ENCODE measurements at places on chromosomes 2 and 18.

DNA sequence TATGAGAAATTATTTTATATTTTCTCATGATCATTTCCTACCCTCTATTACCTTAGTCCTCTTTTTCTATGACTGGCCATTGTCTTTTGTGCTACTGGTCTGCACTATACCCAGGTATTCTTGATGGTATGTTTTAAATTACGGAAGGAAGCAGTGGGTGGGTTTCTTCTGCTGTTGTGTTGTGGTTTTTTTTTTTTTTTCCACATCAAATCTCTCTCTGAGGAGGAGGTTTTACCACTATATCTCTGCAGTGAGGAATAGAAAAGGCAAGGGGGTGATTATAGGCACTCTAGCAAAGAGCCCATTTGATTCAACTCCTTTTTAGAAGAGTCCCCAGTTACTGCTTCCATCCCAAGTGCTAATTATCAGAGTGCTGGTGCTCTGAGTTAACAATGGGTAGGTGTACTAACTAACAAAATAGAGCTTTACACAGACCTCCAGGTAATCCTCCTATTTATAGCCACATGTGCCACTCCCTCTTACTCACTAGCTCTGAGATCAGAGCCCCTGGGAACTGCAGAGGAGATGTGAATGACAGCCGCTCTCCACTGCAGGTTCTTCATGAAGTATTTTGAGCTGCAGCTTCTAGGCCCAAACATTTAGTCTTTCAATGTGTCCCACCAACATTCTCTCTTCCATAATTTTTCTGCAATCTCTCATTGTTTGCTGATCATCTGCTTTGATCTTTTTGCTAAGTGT lies 301.6 kb upstream of the GULP1 start:
- DNase-seq: no peak

- DNase-seq: no peak
Observed at GRCh38 chr18:31596081-31596872, 4.6 kb downstream of the TTR start.

DNA sequence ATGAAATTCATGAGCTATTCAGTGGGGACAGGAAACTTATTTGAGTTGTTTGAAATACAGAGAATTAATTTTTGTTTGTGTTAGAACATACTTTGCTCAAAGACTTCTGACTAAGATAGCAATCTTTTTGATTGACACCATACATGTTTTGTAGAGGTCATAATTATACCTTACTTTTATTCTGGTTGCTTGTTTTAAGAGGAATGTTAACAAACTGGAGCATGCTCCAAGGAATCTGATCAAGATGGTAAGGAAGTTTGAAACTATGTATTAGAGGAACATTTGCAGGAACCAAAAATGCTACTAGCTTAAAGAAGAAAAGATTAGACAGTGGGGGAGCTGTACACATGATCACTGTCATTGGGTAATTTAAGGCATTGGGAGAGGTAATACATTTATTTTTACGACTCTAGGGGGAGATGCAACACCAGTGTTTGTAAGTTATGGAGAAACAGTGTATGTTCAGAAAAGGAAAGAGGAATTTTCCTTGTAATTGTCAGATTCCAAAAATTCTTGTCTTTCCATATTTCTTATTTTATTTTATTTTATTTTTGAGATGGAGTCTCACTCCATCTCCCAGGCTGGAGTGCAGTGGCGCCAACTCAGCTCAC lies 8.0 kb downstream of the AGFG1 start:
- no peak for DNase-seq

- DNase-seq: no peak
Observed at GRCh38 chr2:52608030-52608429, 1159.6 kb upstream of the CHAC2 start.

GRCh38 chr2:215870986-215871385 lies 142.4 kb downstream of the MREG start:
- DNase-seq: no peak

DNA sequence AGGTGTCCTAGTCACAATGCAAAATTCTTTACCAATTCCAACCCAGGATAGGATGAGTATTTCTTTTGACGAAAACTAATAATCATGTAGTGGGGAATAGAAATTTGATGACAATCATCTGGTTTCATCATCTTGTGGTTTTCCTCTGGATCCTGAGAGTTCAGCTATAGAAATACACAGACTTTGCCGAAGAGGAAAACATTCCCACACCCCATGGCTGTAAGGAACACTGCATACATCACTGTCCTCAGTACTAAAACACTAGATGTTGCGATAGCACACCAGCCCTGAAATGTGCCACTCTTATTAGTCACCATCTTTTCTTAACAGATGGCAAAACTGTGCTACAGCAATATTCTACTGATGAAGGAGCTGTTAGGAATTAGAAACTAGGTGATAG lies 29.4 kb downstream of the CERKL start:
- no peak for DNase-seq

DNA sequence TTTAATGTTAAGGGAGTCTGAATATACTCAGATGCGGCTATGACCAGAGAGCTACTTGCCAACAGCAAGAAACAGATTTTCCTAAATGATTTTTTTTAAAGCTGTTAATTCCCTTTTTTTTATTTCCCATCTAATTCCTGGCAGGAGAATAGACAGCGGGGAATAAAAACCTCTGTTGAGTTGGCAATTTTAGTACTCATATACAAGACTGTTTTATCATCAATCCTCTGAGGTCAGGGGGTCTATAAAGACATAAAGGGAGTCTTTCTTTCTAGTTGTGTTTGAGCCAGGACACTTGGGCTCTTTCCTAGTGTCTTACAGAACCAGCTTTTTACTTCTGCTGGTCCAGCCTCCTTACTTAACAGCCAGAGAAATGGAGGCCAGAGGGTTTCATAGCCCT lies 29.4 kb downstream of the MAIP1 start:
- no peak for DNase-seq

GRCh38 chr2:218396688-218397462 lies 2.8 kb upstream of the CTDSP1 start:
- peak; percentile 66 for DNase-seq

GRCh38 chr2:173602153-173602795 lies 247.6 kb downstream of the CDCA7 start:
- no peak for DNase-seq

DNA sequence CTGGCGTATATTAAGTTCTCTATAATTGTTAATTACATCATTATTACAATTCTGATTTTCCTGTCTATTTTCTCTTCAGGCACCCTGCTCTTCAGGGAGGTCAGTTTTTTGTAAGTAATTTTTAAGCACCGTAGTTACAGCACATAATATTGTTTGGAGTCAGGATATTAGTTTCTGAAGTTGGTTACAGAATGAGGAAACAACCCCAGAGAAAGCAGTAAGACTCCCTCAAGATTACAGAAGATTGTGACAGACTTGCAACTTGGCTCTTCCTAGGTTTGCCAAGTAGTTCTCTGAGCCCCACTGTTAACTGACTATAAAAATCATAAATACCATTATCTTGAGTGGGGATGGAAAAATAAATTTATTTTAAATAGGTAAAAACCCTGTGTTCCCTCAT lies 921 bp downstream of the RPE start:
- DNase-seq: no peak

- DNase-seq: no peak
Observed at GRCh38 chr2:205789906-205790305, 107.6 kb downstream of the NRP2 start.

DNA sequence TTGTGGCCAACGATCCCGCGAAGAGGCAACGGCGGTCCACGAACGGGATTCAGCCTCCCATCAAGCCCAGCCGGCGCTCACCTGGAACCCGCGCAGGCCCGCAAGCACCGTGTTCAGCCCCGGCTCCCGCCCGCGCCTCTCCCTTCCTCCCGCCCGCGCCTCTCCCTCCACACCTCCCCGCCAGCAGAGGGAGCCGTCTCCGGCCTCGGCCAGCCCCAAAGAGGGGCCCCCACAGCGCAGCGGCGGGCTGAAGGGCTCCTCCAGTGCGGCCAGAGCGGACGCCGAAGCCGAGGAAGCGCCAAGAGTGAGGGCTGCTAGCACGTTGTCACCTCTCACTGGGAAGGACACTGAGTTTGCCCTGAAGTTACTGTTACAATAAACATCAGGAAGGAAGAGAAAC lies 55.3 kb upstream of the LAPTM4A start:
- DNase-seq: no peak

DNA sequence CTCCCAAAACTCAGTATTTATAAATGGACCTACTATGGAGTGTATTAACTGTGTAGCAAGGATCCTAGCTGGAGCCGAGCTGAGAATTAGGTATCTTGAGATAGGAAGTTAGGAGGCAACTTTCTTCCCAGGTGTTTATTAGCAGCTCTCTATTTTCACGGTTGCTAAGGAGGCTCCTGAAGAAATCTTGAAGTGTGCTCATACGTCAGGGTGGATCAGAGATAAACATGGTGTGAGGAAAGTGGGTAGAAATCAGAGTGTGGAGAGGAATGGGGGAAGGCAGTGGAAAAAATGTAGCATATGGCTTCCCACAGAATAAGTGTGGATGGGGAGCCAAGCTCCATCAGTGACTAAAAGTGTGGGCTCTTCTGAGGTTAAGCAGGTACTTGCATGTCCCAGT lies 104.3 kb downstream of the ABCA12 start:
- no peak for DNase-seq

GRCh38 chr18:58715540-58715939 lies 44.3 kb downstream of the MALT1 start:
- DNase-seq: no peak

GRCh38 chr2:233385489-233386044 lies 31.3 kb downstream of the DGKD start:
- DNase-seq: peak; percentile 19

DNA sequence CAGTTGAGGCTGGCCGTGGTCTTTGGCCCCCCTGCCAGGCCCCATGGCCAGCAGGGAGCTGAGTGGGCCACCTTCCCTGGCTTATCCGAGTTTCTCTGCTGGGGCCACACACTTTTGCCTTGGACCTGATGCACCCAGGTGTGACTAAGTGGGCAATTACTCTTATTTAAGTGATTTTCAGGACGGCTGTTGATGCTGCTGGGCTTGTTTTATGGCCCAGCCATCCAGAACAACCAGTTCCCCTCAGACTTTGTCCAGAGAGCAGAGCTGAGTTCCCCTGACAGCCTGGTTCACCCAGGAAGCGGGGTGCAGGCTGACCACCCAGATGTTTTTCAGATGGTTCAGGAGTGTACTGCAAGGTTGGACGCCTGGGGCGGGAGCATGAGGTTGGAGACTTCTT lies 68.8 kb downstream of the GLI2 start:
- DNase-seq: no peak

DNA sequence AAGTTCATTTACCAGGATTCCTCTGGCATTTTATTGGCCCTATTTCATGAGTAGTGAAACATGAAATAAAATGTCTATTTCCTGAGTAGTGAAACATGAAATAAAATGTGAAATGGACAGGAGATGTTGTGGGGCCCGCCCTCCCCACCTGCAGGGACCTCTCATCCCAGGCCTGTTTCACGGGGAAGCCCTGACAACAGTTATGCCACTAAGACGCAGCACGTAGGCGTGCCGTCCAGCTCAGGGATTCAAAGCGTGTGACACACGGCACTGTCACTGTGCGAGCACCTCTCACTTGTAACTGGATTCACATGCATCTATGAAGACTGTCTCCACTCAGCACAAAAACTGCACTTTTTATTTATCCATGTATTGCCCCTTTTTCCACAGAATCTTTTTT lies 83.4 kb upstream of the SNTG2 start:
- DNase-seq: no peak

- no peak for DNase-seq
Observed at GRCh38 chr2:176753752-176754474, 458.7 kb upstream of the HNRNPA3 start.

DNA sequence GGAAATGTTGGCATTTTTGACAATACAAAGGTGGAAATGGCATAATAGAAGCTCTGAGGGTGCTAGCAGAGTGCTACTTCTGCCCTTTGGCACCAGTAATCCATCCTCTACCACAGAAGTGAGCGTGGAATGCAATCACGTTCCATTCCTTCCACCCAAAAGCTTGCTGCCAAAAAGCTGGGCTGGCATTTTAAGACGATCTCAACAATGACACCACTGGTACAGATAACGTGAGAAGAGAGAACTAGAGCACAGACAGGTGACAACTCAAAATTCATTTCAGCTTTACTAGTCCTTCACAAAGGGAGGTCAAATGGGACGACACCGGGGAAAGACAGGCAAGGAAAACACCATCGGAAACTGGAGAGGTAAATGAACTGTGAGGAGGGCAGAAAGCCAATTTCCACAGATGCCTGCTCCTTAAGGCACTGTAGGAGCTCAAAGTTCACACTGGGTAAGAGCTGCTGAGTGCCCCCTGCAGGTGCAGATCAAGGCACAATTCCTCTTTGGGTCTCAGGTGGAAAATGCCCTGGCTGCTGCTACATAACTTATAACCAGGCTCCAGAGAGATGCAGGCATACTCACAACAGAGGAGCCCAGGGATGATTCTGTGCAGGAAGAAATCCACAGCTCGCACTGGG lies 50.7 kb upstream of the RNU4ATAC start:
- no peak for DNase-seq

GRCh38 chr2:6977113-6977741 lies 60.0 kb downstream of the RNF144A start:
- no peak for DNase-seq

DNA sequence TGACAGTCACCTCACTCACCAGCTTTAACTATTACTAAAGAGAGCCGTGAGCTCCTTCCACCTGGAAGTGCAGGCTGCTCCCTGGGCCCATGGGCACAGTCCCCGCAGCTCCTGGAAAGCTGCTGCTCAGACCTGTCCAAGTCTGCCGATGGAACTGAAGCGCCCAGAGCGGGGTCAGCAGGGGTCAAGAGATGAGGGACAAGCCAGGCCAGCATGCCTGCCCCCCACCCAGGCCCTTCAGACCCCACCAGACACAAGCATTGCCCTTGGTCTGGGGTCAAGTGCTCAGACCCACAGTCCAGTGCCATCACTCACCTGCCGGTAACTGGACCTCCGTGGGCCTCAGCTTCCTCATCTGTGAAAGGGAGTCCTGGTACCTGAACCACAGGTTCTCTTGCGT lies 59.9 kb downstream of the BIN1 start:
- no peak for DNase-seq

DNA sequence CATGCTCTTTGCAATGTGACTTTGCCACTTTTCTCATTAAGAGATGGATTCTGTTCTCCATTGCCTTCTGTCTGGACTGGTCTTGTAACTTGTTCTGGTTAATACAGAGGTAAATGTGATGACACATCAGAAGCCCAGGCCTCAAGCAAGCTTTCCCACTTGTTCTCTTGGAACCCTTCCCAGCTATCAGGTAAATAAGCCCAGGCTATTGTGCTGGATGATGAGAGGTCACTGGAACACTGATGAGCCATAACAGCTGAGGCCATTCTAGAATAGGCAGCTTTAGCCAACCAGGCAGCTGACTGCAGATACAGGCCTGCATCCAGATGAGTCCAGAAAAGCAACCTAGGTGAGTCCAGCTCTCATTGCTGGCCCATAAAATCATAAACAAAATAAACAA lies 1007.0 kb upstream of the ACVR2A start:
- DNase-seq: no peak

- no peak for DNase-seq
Observed at GRCh38 chr2:69773206-69773605, 31.3 kb downstream of the ANXA4 start.

DNA sequence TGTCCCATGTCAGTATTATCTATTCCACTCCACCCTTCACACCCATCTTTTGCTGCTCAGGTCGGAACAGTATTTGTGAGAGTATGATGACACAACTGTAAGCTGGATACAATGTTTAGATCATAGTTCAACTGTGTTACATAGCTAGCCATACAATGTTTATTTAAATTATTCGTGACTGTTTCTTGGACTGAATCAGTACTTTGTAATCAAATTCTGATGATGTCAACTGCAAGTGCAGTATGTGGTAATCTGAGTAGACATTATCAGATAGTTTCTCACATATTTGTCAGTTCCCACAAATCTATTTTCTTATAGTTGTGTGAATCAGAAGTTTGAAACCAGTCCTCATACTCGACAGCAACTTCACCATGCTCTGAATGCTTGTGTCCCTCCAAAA lies 177.6 kb downstream of the ZNF407 start:
- DNase-seq: no peak

GRCh38 chr2:115650827-115651226 lies 1208.4 kb downstream of the DPP10 start:
- no peak for DNase-seq
